Femur (tissue), 1 donor: ENCODE measurements at places on chromosomes 11 and 22.

DNA sequence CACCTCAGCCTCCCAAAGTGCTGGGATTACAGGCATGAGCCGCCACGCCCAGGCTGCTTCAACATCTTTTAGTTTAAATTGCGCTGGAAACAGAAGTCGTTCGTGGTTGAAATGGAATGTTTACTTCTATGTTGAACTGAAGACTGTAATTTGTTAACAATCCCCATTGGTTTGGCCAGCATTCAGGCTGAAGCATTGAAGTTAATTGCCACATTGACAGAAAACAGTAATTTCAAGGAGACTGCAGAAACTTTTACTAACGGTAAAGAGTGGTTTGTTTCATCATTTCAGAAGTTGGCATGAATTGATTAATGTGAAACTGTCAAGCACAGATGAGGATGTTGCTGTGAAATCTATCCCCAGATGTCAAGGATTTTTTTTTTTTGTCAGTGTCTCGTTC, 14.2 kb downstream of the AP5B1 start:
- no peak for DNase-seq

DNA sequence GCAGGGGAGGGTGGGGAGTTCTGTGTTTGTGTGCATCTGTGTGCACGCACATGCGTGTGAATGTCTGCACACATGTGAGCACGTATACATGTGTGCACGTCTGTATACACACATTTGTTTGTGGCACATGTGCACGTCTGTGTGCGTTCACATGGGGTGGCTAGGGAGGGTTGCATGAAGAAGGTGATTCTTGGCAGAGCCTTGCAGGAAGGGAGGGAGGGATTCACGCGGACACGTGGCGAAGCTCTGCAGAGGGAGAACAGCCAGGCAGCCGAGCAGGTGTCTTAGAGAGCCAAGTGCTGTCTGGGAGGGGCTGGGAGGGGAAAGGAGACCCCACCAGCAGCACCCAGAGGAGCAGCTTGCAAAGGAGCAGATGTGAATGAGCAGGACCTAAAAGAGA, 372.1 kb downstream of the BRD1 start:
- DNase-seq = peak; percentile 14

GRCh38 chr11:1746956-1747752, 3.2 kb downstream of the IFITM10 start:
- peak; percentile 16 for DNase-seq

GRCh38 chr11:119316016-119316728, 758 bp downstream of the MCAM start:
- DNase-seq = peak; percentile 83

DNA sequence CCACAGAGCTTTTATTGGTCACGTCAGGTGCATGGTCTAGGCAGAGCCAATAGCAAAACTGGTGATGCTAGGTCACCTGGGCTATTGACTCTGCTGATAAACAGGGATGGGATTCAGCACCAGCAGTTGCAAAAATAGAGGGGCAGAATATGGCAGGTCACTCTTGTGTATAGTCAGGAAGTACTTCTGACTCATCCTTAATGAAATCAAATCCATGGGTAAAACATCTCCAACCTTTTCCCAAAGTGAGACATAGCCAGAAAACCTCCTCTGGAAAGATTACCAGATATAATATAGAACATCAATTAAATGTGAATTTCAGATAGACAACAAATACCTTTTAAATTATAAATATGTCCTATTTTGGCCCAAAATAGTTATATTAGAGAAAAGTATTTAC, 383.2 kb downstream of the METTL15 start:
- no peak for DNase-seq

- no peak for DNase-seq
Observed at GRCh38 chr11:71269603-71270511, 17.5 kb upstream of the SHANK2 start.

DNA sequence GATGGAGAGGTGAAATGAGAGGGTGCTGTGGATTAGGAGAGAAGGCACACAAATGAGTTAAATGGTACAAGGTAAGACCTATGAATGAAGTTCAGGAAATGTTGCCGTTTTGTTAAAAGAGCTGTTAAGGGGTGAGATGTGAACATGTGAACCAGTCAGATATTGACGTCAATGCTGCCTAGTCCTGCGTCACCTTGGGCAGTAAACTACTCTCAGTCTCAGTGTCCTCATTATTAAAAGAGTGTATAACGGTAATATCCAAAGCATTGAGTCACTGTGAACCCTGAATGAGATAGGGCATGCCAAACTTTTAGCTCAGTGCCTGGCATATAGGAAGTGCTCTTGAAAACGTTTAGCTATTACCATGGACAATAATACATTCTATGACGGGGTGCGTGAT, 32.4 kb upstream of the SORL1-AS1 start:
- DNase-seq = no peak

GRCh38 chr11:8593935-8594909, at the start of gene STK33:
TSS of gene STK33 (minus strand) at chr11:8594228. CDS start at chr11:8474905, 119,323 bp downstream.
- peak; percentile 56 for DNase-seq

DNA sequence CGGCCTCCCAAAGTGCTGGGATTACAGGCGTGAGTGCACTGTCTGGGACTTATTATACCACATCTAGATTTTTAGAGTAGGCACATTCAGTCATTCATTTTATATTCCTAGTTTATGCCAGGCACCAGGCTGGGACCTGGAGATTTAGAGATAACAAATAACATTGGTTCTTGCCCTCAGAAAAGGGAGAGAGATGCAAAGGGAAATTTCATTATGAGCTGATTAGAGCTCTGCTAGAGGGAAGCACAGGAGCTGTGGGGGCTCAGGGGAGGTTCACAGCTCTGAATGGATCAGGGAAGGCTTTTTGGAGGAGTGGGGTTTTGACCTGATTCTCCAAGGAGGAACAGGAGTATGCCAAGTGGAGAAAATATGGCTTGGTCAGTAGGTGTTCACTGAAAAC, 32.3 kb downstream of the MEI1 start:
- DNase-seq = no peak

DNA sequence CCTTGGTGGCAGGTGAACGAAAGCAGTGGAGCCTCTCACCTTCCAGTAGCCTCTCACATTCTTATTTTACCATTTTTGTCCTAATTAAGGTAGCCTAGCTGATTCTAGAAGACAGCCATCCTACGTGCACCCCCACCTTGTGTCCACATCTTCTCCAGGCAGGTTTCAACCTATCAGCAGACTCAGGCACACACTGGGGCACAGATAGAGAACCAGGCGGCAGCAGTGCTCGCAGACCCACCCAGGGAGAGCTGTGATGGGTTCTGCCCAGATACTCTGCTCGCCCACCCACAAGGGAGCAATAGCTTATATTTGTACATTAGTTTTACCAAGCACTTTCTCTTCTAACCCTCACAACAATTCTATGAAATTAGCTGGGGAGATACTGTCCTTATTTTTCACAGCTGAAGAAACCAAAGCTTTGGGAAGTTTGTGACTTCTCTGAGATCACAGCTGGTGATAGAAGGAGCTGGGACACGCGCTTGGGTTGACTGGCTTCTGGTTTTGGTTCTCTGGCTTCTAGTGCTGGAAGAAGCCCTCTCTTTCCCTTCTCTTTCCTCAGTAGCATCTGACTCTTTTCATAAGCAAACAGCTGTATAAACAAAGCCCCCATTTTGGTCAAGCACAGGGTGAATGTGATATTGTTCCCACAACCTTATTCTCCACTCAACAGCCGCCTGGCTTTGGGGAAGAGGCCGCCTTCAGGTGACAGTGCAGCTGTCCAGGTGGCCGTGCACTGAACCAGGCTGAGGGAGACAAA, 36.9 kb downstream of the PPP2R1B start:
- no peak for DNase-seq

DNA sequence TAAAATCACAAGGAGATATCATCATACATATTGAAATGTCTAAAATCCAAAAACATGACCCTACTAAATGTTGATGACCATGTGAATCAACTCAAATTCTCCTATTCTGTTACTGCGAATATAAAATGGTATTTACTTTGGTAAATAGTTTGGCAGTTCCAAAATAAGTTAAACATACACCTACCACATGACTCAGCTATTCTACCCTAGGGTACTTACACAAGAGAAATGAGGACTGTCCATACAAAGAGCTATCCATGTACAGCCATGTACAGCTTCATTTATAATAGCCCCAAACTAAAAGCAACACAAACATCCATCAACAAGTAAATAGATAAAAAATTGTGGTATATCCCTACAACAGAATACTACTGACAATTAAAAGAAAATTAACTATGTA, 346.1 kb upstream of the TENM4 start:
- DNase-seq = no peak

GRCh38 chr22:49734882-49735281, 92.8 kb downstream of the BRD1 start:
- no peak for DNase-seq

GRCh38 chr22:44862981-44863860, 110.8 kb downstream of the ARHGAP8 start:
- DNase-seq = no peak

DNA sequence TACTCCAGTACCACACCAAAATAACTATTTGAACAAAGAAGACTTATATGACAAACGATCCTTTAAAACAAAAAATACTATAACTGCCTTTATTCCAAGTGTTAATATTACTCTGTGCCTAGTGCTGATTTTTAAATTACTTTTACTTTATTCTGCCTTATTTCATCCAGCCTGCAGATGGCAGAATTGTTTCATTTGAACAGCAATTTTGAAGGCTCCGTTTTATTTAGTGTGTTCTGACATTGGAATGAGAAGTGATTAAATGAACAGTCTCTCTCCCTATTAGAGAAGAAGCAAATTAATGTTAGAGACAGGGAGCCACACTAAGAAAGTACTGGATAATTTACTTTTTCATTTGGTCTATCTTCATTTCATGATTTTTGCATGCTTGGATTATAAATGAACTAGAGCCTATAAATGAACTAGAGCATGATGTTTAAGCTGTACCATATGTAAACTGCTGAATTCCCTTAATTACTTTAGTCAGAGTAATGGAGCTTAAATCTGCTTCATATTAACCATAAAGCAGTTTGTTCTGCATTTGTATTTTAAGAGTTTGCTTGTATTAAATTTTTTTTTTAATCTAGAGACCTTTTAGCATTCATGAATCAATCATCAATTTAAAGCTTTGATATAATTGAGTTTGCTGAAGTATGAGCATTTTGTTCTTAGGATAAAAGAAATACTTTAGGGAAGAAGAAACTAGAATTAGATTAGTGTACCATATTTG, 9.8 kb downstream of the PDHX start:
- no peak for DNase-seq

GRCh38 chr11:14547440-14547839, 27.3 kb upstream of the PSMA1 start:
- DNase-seq = no peak

- DNase-seq = no peak
Observed at GRCh38 chr22:49216579-49216978, 611.1 kb downstream of the BRD1 start.
